ENCODE measurements at places on chromosomes 6 and 20.

GRCh38 chr6:12013307-12013719 lies 1.2 kb downstream of the HIVEP1 start:
- DNase-seq = no peak

GRCh38 chr6:116373300-116373699 lies 2.6 kb downstream of the DSE start:
- no peak for DNase-seq

DNA sequence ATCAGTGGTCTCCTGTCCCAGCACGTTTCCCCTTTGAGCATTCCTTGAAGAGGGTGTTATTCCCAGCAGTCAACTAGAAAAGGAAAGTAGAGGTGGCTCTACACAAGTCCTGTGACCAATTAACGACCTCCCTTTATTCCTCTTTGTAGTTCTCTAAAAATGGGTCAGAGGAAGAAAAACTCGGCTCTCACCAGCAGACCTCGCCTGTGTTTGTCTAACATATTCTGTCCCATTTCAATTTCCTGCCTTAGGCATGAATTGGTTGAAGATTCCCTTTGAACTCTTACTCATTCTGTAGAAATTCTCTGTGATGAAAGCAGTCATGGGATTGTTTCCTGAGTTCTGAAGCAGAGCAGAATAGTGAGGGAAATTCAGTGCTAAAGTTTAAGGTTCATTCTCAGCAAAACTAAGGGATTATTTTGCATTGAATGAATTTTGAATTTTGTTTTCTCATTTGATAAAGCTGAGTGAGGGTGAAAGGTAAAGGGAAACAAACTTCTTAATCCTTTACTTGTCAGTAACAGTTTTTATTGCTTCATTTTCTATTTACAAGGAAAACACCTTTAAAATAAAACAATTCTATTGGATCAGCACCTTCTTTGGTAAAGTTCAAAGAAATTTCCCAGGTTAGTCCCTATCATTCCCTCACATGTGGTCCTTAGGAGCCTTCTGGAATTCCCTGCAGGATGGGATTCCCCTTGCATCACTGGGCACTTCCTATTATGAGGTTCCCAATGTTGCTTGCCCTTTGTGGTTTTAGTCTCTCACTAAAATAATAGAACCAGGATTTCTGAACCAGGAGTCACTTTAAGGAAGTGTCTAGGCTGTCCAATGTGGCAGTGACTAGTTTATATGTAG lies 105.8 kb downstream of the SLX4IP start:
- DNase-seq = peak; percentile 22

- DNase-seq = no peak
Measured at GRCh38 chr6:144319211-144319610, 34.1 kb downstream of the UTRN start.

- DNase-seq = no peak
Measured at GRCh38 chr6:36673882-36674281, 4.6 kb upstream of the CDKN1A start.

GRCh38 chr6:148497717-148498116 lies 155.1 kb downstream of the SASH1 start:
- DNase-seq = no peak

GRCh38 chr6:109527989-109528388 lies 45.0 kb upstream of the ZBTB24 start:
- DNase-seq = peak; percentile 18

- DNase-seq = no peak
Measured at GRCh38 chr20:57794600-57795341, 85.0 kb upstream of the PMEPA1 start.

GRCh38 chr6:77834591-77834996 lies 181.8 kb downstream of the MEI4 start:
- DNase-seq = no peak

DNA sequence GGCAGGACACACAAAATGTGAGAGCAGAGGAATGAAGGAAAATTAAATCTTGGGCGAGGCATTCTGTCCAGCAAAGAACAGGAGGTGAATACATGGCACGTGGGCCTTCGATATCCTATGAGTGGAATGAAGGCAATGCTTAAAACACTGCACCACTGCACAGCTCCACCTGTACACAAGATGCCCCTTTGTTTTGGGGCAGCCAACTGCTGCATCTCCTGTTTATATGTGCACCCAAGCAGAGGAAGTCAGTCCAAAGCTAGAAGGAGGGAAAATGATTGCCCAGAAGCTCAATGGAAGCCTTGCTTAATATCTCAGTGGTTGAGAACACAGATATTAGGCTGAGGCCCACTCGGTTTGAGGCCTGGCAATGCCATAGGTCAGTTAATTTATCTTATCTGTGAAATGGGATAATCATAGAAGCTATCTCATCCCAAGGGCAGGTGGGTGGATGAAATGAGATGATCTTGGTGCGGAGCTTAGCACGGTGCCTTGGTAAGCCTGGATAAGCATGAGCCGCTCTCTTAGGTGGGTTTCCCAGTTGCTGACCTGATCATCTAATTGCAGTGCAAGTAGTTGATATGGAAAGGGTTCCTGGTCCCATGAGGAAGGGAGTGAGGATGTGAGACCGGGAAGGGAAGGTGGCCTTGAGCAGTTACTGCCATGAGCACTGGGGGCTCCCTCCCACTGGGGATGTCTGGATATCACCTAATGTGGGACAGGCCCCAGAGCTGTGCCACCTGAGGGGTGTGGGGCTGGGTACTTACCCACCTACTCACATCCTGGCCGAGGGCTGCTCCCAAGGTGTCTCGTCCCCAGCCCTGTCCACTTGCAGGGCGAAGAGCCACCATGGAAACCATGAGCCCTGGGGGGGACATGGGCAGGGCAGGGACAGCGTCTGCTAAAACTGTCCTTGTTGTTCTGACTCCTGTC lies 9.9 kb downstream of the BANF2 start:
- DNase-seq = no peak

DNA sequence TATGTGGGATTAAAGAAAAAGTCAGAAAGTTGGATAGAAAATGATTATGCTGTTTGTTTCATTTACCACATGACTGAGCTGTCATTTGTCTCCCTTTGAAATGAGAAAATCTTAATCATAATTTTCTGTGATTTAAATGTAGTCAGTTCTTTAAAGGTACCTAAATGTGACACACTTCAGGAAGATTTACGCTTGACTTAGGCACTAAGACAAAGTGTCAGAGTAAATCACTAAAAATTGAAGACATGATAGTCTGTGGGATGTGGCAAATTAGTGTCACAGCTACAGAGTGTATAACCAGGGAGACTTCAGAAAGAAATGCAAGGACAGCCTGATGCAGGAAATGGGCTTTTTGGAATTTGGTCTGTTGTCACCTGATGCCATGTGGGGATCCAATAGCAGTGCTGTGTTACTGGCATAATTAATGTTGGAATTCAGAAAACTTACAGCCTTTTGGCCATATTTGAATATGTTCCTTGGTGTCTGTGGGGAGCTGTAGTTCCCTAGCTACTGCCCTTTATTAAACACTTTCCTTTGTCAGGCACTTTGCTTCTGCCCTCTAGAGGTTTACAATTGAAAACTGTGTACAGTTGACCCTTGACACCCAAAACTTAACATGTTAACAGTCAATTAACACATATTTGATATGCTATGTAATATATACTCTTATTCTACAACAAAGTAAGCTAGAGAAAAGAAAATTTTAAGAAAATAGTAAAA lies 493.8 kb downstream of the UTRN start:
- no peak for DNase-seq

DNA sequence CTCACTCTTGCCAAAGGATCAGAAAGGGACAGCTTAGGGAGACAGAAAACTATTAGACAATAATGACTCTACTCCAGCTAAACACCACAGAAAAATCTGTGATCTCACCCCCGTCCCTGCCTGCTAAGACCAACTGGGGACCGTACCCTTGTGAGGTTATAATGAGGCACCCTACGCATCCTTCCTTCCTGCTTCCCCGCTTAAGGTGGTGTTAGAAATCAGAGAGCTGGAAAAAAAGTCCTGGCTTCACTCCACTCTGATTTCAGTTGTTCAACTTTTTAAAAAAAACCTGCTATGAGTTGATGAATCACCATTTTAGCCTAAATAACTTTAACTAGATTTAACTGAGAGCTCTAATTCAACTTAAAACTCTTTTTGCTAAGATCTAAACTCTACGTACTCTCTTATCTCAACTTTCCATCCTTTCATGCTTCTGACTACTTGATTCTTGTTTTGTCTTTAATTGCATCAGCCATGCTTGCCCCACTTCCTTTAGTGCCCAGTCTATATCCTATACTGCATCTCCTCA lies 35.8 kb upstream of the TMEM14A start:
- DNase-seq = no peak

GRCh38 chr6:158772851-158773371 lies 46.3 kb downstream of the EZR start:
- no peak for DNase-seq

DNA sequence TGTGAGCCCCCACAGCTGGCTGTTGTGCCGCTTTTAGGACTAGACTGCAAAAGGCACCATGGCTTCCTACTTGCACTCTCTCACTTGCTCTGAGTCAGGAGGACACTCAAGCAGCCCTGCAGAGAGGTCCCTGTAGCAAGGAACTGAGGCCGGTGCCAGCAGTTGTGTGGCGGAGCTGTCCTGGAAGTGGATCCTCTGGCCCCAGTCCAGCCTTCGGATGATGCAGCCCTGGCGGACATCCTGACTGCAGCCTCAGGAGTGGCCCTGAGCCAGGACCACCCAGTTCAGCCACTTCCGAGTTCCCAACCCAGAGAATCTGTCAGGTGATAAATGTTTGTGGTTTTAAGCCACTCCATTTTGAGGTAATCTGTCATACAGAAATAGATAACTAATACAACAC lies 17.5 kb downstream of the CTCFL start:
- DNase-seq = no peak

GRCh38 chr6:10951675-10952282 lies 64.9 kb downstream of the SYCP2L start:
- peak; percentile 54 for DNase-seq

- no peak for DNase-seq
Measured at GRCh38 chr6:147001621-147002020, 202.6 kb upstream of the STXBP5 start.

- DNase-seq = no peak
Measured at GRCh38 chr6:27247133-27247836, at the start of gene PRSS16. PRSS16 (plus strand) TSS chr6:27247701; CDS start chr6:27247738, 37 bp downstream.

DNA sequence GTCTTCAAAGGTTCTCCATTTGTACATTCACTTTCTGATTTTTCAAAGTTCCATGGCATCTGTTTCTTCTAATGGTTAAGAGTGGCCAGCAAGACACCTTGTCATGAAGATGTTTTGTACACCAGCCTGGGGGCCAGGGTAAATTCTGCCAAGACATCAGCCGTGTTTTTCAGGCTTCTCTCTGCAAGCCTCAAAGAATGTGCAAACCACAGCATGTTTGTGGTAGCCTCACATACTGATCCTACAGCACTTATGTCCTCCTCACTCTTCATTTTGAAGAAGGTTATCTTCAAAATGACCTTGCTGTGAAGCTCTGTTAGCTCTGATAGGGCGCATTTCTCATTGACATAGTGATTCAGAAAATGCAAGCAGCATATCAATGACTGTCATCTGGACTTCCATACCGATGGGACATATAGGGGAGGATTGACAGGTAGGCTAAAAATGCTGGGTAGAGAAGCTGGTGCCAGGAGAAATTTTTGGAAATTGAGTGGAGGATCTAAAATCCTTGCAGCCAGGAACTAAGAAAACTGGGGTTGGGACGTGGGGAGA lies 59.3 kb upstream of the SPTLC3 start:
- DNase-seq = no peak

GRCh38 chr20:62368976-62369814 lies 2.1 kb upstream of the LAMA5 start:
- DNase-seq = no peak

GRCh38 chr6:18397701-18398100 lies 10.6 kb downstream of the RNF144B start:
- DNase-seq = no peak

GRCh38 chr6:156391061-156391672 lies 386.0 kb upstream of the ARID1B start:
- DNase-seq = no peak

GRCh38 chr20:64212755-64213154 lies 42.8 kb upstream of the PCMTD2 start:
- no peak for DNase-seq

- no peak for DNase-seq
Measured at GRCh38 chr6:133092771-133093170, 148.4 kb upstream of the EYA4 start.

DNA sequence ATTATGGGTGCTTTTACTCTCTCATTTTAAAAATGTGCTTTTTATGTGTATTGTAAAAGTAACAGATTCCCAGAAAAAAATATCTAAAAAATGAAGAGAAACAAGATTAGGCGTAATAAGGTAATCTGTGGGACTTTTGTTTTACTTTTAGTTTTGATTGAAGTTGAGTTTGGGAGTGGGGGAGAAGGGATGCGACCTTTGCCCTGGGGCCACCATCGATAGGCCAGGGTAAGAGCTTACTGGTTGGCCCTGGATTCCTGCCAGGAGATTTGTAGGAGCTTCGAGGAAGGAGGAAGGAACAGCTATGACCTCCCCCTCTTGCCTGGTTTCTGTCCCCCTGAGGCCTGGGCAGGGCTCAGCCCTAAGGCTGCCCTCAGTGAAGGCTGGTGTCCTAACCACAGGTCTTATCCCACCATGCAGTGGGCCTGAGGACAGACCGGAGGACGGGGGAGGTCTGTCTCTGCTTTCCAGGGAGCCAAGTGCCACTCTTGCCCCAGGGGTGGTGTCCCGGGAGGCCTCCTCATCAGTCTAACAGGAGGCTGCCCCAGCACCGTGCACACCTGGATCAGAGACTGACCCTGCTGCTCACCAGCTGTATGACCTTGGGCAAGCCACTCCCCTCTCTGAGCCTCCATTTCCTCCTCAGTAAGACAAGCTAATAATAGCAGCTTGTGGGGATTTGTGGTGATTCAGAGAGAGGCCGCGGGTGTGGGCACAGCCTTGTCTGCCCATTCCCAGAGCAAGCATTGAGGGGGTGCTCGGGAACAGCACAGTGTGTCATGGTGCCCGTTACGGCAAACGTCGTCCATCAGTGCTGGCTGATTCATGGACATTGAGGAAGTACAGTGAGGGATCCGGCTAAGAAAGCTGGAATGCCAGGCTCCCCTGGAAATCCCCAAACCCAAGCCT lies 21.2 kb downstream of the TGM2 start:
- peak; percentile 52 for DNase-seq

DNA sequence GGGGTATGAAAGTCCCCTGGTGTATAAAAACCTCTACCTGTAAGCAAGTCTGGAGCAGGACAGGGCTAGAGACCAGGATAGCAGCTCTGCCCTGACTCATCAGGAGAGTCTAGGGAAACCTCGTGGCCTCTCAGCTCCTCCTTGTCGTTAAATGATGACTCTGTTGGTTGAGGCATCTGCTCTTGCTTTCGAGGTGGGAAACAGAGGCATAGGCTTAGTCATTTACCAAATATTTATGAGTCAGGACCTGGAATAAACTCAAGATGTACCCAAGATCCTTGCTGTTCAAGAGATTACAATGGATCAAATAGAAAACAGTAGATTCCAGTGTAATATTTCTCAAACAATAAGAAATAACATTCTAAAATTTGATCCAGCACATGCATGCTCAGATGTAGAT lies 5.5 kb downstream of the MANBAL start:
- DNase-seq = no peak

Data from common myeloid progenitor, CD34-positive (primary cell).